ENCODE measurements at places on chromosomes 3 and 15. TPM values are rescaled to one million over a fixed set of nuclear protein-coding genes. Genes with fewer than 3 reads are reported as not detected.

The ALDH1L1 gene
- not detected for total RNA-seq

The RHCG gene
- total RNA-seq, result not detected

The MTHFS gene
- 14.9 TPM for total RNA-seq

The HTR3E gene
- total RNA-seq, result not detected

The C3orf52 gene
- total RNA-seq, result 1.5 TPM

The MYRIP gene
- not detected for total RNA-seq

The INSYN1 gene
- 0.73 TPM for total RNA-seq

The WNT5A gene
- total RNA-seq, result 3.6 TPM

The BCHE gene
- 11.1 TPM for total RNA-seq

All from smooth muscle cell of trachea (primary cell).